ENCODE measurements at places on chromosomes 12 and 14.

DNA sequence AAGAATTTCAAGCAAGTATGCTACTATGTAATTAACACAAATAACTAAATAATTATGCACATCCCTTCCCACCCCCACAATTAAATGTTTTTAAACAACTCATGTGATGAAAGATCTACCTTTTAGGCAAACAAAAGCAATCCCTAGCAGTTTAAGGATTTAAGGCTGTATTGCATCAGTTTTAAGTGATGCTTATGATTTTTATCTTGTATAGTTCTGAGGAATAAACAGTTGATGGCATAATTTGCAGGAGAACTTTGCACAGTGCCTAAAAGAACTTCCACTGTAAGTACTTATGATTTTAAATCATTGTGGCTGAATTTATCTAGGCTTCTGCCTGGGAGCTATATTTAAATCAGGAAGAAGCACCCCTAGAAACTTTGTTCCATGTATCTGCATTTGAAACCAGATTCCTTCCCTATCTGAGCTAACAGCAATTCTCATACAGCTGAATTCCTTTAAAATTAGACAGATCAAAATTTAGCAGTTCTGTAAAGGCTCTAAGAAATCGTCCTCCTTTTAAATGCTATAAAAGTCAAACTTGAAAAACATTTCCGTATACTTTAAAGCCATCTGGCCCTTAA, 388.6 kb downstream of the BCAT1 start:
- no peak for DNase-seq

GRCh38 chr14:92986254-92987147, 63.6 kb downstream of the CHGA start:
- peak; percentile 76 for DNase-seq

GRCh38 chr12:52310622-52311284, 10.4 kb downstream of the KRT83 start:
- no peak for DNase-seq

- peak; percentile 51 for DNase-seq
Observed at GRCh38 chr14:63472986-63473788, 70.0 kb downstream of the PPP2R5E start.
